GM23248 (cell line): ENCODE measurements at places on chromosomes 12 and 14. TPM values are rescaled to one million over a fixed set of nuclear protein-coding genes. Genes with fewer than 3 reads are reported as not detected.

GRCh38 chr12:109580272-109580671 lies 6.7 kb downstream of the MVK start:
- DNase-seq = no peak

GRCh38 chr12:79236920-79237319 lies 372.3 kb downstream of the SYT1 start:
- DNase-seq = no peak

The BHLHE41 gene
- total RNA-seq = 0.76 and 1.6 TPM in 2 replicates

The RHEBL1 gene
- 0.86 and 1.1 TPM in 2 replicates for total RNA-seq

- DNase-seq = no peak
Measured at GRCh38 chr12:6774499-6775062, 2.3 kb downstream of the LAG3 start.

GRCh38 chr14:75333606-75334548 lies 55.2 kb downstream of the FOS start:
- DNase-seq = peak; percentile 42

The PAX9 gene
- not detected in 2 replicates for total RNA-seq

DNA sequence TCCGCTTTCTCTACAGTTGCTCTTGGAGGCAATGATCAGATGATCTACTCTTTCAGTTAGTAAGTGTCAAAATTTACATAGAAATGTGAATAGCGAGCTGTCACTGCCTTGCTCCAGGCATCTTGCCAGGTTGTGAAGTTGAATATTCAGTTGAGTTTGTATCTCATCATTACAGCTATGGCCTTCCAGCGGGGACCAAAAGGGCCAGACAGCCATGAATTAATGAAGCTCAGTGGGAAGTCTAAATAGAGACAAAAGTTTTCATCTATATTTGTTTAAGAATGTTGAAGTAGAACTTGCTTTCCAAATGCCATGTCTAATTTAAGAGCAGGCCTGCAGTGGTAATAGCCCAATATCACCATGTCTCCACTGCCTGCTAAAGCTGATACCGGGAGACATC lies 387.8 kb downstream of the FLRT2 start:
- no peak for DNase-seq

The PTPRB gene
- total RNA-seq = 3.9 and 4.4 TPM in 2 replicates

DNA sequence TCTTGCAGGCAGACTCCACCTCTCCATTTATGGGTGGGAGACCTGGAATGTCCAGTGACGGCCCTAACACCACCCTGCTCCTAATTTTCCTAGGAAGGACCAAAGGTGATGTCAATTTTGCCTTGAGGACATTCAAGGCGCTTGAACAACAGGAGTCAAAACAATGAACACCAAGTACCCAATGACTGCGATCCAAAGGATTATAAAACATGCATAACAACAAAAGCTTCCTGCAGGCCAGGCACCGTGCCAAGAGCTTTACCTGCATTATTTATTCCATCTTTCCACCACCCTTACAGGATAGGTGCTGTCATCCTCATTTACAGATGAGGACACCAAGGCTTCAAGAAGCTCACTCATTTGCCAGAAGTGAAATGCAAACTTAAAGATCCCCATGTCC lies 15.2 kb upstream of the FOXN3 start:
- no peak for DNase-seq

DNA sequence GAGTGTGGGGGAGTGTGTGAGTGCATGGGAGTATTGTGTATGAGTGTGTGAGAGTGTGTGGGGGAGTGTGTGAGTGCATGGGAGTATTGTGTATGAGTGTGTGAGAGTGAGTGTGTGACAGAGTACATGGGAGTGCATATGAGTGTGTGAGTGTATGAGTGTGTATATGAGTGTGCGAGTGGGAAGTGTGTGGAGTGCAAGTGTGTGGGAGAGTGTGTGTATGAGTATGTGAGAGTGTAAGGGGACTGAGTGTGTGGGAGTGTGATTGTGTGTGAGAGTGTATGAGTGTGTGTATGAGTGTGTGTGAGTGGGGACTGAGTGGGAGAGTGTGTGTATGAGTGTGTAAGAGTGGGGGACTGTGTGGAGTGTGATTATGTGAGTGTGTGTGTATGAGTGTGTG lies 40.7 kb downstream of the PRIMA1 start:
- DNase-seq = no peak

The MLEC gene
- total RNA-seq = 79.3 and 79.4 TPM in 2 replicates

- no peak for DNase-seq
Measured at GRCh38 chr14:20204721-20205120, 14.0 kb downstream of the OR11G2 start.

DNA sequence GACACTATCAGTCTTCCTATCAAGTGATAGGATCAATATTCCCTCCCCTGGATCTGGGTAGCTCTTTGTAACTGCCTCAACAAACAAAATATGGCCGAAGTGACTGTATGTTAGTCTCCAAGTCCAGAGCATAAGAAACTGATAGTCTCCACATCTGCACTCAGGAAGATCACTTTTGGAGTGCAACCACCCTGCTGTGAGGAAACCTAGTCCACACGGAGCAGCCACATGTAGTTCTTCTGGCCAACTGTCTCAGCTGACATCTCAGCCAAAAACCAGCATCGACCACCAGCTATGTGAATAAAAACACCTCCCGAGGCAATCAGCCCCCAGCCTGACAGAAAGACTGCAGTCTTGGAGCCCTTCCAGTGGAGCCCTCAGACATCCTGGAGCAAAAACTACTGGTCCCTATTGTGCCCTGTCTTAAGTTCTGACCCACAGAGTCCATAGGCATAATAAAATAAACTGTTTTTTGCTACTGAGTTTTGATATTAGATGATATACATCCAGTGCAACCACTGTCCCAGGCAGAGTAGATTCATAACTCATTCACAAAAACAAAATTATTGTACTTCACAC lies 143.8 kb downstream of the MED13L start:
- DNase-seq = no peak

DNA sequence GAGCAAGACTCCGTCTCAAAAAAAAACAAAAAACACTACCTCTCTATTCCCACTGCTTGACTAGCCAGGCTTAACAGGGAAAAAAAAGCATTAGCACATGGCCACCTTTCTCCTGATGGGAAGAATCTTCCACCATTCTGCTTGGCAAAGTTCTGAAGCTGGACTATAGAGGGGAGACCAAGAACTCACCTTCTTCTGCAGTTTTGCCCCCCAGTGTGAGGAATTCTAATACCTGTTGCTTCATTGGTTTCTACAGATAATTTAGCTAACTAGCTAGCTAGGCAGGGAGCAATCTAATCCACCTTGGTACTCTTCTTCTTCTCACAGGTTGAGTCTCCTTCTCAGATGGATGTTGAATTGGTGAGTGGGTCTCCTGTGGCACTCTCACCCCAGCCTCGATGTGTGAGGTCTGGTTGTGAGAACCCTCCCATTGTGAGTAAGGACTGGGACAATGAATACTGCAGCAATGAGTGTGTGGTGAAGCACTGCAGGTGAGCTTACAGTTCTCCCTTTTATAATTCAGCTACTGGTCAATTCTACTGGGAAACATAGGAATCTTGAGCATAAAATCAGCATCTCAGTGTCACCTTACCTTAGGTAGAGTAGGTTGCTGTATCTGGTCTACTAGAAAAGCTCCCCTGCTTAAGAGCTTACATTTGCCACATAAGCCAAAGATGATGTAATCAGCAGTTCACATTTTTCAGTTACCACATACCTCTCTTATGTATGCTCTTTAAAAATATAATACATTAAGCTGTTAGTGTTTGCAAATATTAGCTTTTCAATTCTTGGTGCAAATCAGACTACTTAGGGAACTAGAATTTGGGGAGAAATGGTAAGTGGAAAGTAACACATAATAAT lies 16.0 kb downstream of the METTL3 start:
- DNase-seq = peak; percentile 49

The VPS37B gene
- total RNA-seq = 26.1 and 31.3 TPM in 2 replicates

The CCDC184 gene
- 1.0 and 1.7 TPM in 2 replicates for total RNA-seq

DNA sequence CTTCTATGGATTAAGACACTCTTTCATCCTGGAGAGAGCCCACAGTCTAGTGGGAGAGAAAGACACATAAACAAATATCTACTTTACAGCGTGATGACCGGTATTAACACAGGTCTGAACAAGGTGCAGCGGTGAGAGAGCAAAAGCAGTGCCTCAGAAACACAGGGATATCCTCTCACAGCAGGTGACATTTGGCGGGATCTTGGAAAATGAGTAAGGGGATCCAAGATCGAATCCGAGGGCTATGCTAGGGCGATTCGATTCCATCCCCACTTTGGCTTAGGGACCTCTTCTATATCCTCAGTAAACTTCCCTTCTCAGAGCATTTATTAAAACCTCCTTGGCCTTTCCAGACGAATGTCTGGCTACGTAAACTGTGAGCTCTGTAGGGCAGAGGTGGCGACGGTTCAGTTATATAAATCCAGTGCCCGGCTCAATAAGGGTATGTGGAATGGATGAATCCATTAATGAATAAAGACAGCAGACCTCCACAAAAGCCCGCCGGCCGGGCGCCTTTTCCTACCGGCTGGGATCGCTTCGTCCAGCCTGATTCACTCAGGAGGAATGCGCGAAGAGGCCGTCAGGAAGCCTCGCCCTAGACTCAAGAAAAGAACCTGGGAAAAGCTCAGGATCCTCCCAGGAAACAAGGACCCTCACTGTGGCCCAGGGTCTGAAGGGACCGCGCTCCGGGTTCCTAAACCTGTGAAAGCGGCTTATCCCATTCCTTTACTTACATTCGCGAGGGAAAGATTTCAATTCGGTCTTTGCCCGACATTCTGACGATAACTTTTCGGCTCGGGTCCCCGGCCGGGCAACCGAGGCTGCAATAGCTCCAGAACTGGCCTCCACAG lies 455 bp downstream of the ATP6V1D start:
- peak; percentile 88 for DNase-seq

The APOLD1 gene
- 5.2 and 5.4 TPM in 2 replicates for total RNA-seq

DNA sequence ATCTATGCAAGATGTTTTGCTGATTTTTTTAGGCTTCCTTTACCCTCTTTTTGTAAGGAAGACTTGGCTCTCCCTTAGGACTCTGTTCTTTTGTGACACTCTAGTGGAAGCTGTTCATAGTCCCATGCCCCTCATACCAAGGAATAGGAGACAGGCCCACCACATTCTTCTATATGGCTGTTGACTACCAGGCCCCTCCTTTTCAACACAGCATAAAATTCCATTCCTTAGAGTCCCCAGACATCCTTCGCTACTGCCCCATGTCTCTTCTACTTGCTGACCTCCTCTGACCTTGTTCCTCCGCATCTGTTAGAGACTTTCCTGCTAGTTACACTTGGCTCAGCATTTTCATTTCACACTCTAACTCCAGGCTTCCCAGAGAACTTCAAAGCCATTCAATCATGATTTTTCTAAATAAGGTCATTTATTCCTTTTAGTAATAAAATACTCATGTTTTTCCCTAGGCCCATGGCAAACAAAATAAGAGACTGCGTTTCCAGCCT lies 9.7 kb downstream of the PIK3C2G start:
- DNase-seq = no peak

- peak; percentile 17 for DNase-seq
Measured at GRCh38 chr14:32443890-32444661, 115.0 kb downstream of the AKAP6 start.

GRCh38 chr12:38159092-38159551 lies 157.5 kb upstream of the ALG10B start:
- no peak for DNase-seq

GRCh38 chr14:44941591-44941990 lies 20.2 kb downstream of the KLHL28 start:
- peak; percentile 37 for DNase-seq

DNA sequence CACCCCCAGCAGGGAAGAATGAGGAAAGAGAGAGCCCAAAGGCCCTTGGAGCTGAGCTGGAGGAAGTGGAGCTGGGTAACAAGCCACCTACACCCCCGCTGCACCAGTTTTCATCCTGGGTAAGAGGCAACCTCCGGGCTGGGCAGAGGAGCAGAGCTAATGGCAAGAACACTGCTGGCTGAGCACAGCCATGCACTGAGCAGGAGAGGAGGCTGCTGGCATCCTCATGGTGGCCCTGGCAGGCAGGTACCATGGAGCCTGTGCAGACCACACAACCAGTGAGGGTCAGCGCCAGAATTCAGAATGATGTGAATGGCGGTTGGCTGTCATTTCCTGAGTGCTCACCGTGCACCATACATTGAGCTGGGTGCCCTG lies 29.7 kb downstream of the PLEKHH1 start:
- DNase-seq = no peak

The BDKRB2 gene
- 14.4 and 15.8 TPM in 2 replicates for total RNA-seq

DNA sequence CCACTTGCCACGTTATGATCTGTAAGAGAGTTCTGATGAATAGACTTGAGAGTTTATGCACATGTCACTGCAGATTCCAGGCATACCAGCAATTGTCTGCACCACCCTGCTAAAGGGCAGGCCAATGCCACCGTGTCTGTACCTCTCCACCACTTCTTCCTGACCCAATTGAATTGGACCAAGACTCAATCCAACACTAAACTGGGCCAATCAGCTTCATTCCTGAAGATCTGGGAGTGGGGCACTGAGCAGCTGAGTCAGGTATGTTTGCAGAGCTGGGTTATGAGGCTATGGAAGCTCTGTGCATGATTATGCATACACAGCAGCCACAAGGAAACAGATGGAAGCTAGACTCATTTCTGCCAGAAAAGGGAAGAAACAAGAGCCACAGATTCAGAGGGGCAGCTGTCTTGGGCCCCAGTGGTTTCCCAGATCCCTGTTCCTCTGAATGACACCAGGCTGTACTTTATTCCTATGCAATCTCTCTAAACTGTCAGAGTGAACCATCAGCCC lies 28.0 kb downstream of the DAO start:
- peak; percentile 5 for DNase-seq
